T-helper 17 cell (primary cell): ENCODE measurements at places on chromosomes 12 and 14.

- H3K4me3 ChIP-seq, result no peak overlapping the region
- no peak for DNase-seq
- peaks cover 13% of the 10 kb centered on the region for H3K27me3 ChIP-seq
These were observed 19.7 kb upstream of the BEGAIN start for GRCh38 chr14:100606687-100607610.

DNA sequence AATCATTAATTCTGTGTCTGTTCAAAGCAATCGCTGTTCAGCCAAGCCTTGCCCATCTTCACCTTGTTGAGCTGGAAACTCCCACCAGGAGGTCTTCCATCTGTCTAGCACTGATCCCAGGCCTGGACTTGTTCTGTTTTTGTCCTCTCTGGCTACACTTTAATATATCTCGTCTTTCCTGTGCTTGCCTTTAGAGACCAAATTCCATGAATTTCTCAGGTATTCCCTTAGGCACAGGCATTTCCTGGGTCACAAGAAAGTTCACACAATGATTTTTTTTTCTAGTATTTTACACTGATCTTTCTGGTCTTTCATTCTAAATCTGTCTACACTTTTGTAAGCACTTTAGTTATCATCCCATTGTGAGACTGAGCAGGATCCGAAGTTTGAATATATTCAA is 116.4 kb upstream of the CCND2 start:
- peaks cover 34% of the 10 kb centered on the region for H3K4me1 ChIP-seq
- H3K27me3 ChIP-seq, result no peaks in the 10 kb centered on the region
- no peak overlapping the region for H3K4me3 ChIP-seq
- no peak for DNase-seq
- no peaks in the 10 kb centered on the region for H3K36me3 ChIP-seq
- no peak overlapping the region for H3K27ac ChIP-seq

DNA sequence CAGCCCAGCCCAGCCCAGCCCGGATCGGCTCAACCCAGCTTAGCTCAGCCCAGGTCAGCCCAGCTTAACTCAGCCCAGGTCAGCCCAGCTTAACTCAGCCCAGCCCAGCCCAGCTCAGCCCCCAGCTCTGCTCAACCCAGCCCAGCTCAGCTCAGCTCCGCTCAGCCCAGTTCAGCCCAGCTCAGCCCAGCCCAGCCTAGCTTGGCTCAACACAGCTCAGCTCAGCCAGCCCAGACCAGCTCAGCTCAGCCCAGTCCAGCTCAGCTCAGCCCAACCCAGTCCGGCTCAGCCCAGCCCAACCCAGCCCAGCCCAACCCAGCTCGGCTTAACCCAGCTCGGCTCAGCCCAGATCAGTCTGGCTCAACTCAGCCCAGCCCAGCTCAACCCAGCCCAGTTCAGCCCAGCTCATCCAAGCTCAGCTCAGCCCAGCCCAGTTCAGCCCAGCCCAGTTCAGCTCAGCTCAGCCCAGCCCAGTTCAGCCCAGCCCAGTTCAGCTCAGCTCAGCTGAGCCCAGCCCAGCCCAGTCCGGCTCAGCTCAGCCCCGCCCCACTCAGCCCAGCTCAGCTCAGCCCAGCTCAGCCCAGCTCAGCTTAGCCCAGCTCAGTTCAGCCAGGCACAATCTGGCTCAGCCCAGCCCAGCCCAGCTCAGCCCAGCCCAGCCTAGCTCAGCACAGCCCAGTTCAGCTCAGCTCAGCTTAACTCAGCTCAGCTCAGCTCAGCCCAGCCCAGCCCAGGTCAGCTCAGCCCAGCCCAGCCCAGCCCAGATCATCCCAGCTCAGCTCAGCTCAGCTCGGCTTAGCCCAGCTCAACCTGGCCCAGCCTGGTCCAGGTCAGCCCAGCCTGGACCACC is 331.7 kb downstream of the TMEM121 start:
- peaks cover 32% of the 10 kb centered on the region for H3K27me3 ChIP-seq
- peak overlapping the region; percentile 5 for H3K4me3 ChIP-seq
- no peak for DNase-seq
- H3K36me3 ChIP-seq, result no peaks in the 10 kb centered on the region
- no peak overlapping the region for H3K27ac ChIP-seq
- peaks cover 4% of the 10 kb centered on the region for H3K4me1 ChIP-seq

GRCh38 chr14:24892497-24893051 is 157.4 kb downstream of the STXBP6 start:
- H3K4me1 ChIP-seq, result no peaks in the 10 kb centered on the region
- no peaks in the 10 kb centered on the region for H3K36me3 ChIP-seq
- no peak overlapping the region for H3K27ac ChIP-seq
- no peak for DNase-seq
- peaks cover 17% of the 10 kb centered on the region for H3K27me3 ChIP-seq

- no peak for DNase-seq
- peaks cover 28% of the 10 kb centered on the region for H3K27me3 ChIP-seq
- no peak overlapping the region for H3K27ac ChIP-seq
- no peak overlapping the region for H3K4me3 ChIP-seq
These were observed 41.4 kb downstream of the PHETA1 start for GRCh38 chr12:111327474-111327873.

GRCh38 chr12:124501112-124501561 is 66.3 kb downstream of the NCOR2 start:
- peak overlapping the region; percentile 81 for H3K27ac ChIP-seq
- H3K27me3 ChIP-seq, result no peaks in the 10 kb centered on the region
- DNase-seq, result no peak
- peaks cover 6% of the 10 kb centered on the region for H3K36me3 ChIP-seq

DNA sequence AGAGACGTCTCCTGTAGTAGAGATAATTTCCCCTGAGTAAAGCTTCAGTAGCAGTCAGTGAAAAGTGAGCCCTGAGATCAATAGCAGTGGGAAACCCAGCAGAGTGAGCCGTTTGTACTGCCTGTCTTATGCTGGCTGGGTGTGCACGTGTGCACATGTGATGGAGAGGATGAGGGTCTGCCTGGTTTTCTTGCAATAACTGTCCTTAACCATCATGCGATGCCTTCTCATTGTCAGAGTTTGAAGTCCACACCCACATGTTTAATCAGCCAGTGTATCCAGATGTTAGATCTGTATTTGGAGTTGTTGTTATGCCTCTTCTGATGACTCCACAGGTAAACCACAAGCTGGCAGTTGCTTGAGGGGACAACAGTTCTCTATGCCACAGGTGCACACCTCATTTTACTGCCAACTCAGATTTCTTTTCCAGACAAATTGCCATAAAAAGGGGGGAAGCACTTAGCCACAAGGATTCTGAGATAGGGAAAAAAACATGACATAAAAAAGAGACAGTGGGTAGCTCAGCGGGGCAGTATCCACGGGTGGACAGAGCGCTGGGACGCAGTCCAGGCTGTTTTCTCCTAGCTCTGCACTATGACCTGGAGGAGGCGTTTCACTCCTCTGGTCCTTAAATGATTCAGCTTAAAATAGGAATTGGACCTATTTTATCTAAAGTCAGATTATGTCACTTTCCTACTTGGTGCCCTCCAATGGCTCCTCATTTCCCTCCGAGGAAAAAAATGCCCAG is 192.3 kb downstream of the ANO6 start:
- H3K4me1 ChIP-seq, result peaks cover 13% of the 10 kb centered on the region
- H3K36me3 ChIP-seq, result peaks cover 23% of the 10 kb centered on the region
- peak overlapping the region; percentile 34 for H3K27ac ChIP-seq

GRCh38 chr12:122244565-122245371 is 18.9 kb upstream of the DIABLO start:
- no peaks in the 10 kb centered on the region for H3K27me3 ChIP-seq
- no peak for DNase-seq
- H3K27ac ChIP-seq, result peak overlapping the region; percentile 93
- H3K4me3 ChIP-seq, result peak overlapping the region; percentile 93
- no peaks in the 10 kb centered on the region for H3K36me3 ChIP-seq

- no peaks in the 10 kb centered on the region for H3K36me3 ChIP-seq
- no peaks in the 10 kb centered on the region for H3K4me1 ChIP-seq
- H3K27ac ChIP-seq, result no peak overlapping the region
- no peak overlapping the region for H3K4me3 ChIP-seq
These were observed 31.4 kb downstream of the TMEM233 start for GRCh38 chr12:119624966-119625365.

DNA sequence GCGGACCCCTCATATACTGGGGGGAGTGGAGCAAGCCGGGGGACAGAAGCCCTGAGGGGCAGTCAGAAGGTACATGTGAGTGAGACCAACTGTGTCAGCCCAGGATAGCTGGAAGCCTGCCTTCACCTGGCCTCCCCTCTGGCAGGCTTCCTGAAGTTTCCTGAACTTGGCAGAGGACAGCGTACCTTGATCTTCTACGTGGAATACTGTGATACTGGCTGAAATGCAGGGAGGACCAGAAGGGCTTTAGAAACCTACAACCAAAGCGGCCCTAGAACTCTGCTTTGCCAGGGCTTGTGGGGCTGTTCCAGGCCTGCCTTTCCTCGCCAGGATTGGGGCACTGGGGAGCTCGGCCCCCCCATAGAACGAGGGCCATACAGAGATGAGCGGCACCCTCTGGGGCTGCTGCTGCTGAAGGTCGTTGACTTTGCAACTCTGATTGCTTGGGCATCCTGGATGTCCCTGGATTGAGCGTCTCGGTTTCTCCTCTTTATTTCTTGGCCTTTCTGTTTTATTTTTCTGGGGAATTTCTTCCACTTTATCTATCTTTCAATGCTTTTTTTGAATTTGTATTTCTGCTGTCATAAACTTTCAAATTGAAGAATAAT is 66.5 kb downstream of the SLC25A47 start:
- H3K4me3 ChIP-seq, result no peak overlapping the region
- H3K4me1 ChIP-seq, result peaks cover 35% of the 10 kb centered on the region
- no peak overlapping the region for H3K27ac ChIP-seq
- H3K27me3 ChIP-seq, result no peaks in the 10 kb centered on the region

DNA sequence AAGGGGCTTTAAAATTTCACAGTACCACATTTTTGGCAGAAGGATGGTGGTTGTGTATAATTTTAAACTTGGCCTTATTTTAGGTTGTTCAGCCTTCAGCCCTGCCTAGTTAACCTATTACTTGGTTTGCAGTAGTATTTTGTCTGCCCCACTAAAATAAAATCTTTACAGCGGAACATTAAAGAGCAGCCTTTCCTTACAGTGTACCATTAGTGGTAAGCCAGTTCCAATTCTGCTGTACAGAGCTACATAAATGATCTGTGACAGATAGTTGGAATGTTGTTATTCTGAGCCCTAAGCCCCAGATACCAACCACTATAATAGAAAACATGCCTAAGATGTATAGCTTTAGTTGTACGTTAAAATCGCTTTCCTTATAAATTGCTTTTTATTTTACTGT is 56.2 kb downstream of the SLC38A6 start:
- H3K36me3 ChIP-seq, result no peaks in the 10 kb centered on the region
- H3K27ac ChIP-seq, result no peak overlapping the region
- H3K4me3 ChIP-seq, result no peak overlapping the region
- H3K27me3 ChIP-seq, result no peaks in the 10 kb centered on the region
- H3K4me1 ChIP-seq, result peaks cover 4% of the 10 kb centered on the region

GRCh38 chr12:25835385-25835784 is 123.1 kb upstream of the RASSF8 start:
- no peak overlapping the region for H3K4me3 ChIP-seq
- H3K36me3 ChIP-seq, result no peaks in the 10 kb centered on the region
- no peak overlapping the region for H3K27ac ChIP-seq
- DNase-seq, result no peak
- H3K4me1 ChIP-seq, result no peaks in the 10 kb centered on the region

GRCh38 chr12:104790296-104791125 is 167.6 kb downstream of the SLC41A2 start:
- peak overlapping the region; percentile 25 for H3K4me3 ChIP-seq
- no peaks in the 10 kb centered on the region for H3K36me3 ChIP-seq
- DNase-seq, result peak; percentile 22

DNA sequence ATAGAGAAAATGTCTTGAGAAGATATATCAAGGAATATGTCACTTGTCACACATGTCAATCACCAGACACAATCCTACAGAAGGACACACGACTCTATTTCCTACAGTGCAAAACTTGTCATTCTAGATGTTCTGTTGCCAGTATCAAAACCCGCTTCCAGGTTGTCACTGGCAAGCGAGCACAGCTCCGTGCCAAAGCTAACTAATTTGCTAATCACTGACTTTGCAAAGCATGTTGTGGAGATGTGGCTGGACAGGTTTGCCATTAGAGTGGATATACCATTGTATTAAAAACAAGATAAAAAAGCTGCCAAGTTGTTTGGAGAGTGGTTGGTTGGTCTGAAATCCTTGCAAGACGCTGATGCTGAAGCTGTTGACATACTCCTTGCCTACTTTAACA is 7.9 kb upstream of the SGPP1 start:
- peaks cover 11% of the 10 kb centered on the region for H3K4me1 ChIP-seq
- H3K27me3 ChIP-seq, result no peaks in the 10 kb centered on the region
- DNase-seq, result no peak
- no peaks in the 10 kb centered on the region for H3K36me3 ChIP-seq
- no peak overlapping the region for H3K27ac ChIP-seq
- no peak overlapping the region for H3K4me3 ChIP-seq

GRCh38 chr14:59195912-59196311 is 7.4 kb downstream of the DAAM1 start:
- H3K27ac ChIP-seq, result no peak overlapping the region
- H3K27me3 ChIP-seq, result no peaks in the 10 kb centered on the region
- no peak overlapping the region for H3K4me3 ChIP-seq
- no peaks in the 10 kb centered on the region for H3K36me3 ChIP-seq

GRCh38 chr12:46227616-46228015 is 41.2 kb downstream of the SLC38A1 start:
- H3K36me3 ChIP-seq, result peaks cover 8% of the 10 kb centered on the region
- no peaks in the 10 kb centered on the region for H3K27me3 ChIP-seq
- H3K4me3 ChIP-seq, result no peak overlapping the region
- DNase-seq, result no peak
- peak overlapping the region; percentile 49 for H3K27ac ChIP-seq

GRCh38 chr12:93245543-93245942 is 132.2 kb upstream of the NUDT4 start:
- no peak for DNase-seq
- peak overlapping the region; percentile 41 for H3K4me3 ChIP-seq
- H3K27me3 ChIP-seq, result no peaks in the 10 kb centered on the region
- peaks cover 23% of the 10 kb centered on the region for H3K4me1 ChIP-seq

DNA sequence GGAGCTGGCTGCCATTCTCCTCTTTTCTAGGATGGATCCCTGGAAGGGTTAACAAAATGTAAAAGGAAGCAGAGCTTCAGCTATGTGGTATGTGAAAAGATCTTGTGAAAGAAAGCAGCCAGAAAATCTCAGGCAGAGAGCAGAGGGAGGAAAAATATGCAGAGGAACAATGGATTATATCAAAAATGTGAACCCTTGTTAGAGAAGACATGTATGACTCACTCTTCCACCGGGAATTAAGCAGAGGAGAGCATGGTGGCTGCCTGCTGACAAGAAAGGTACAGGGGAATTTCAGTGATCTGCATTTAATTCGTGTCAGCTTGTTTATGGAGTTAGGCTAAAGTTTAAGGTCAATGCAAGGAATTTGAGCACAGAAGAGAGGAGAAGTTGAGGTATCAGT is 46.3 kb downstream of the KCNA1 start:
- H3K27me3 ChIP-seq, result peaks cover 88% of the 10 kb centered on the region
- peaks cover 2% of the 10 kb centered on the region for H3K4me1 ChIP-seq
- no peak overlapping the region for H3K27ac ChIP-seq
- peaks cover 11% of the 10 kb centered on the region for H3K36me3 ChIP-seq
- DNase-seq, result no peak

DNA sequence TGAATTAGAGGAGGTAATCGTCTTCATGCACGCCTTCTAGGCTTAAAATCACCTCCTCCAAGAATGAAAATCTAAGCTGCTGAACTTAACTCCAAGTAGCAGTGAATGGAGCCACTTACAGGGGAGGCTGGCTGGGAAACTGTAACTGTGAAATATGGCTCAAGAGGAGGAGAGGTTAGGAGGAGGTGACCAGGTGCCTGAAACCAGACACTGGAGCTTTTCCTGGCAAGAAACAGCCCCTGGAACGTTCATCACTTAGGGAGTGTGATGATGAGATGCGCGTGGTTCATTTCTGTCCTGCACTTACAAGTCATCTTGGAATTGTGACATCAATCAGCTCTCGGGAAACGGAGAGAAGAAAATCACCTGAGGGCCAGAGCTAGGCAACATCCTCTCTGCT is 62.3 kb upstream of the TMEM132C start:
- no peak for DNase-seq
- H3K4me1 ChIP-seq, result no peaks in the 10 kb centered on the region
- no peak overlapping the region for H3K4me3 ChIP-seq
- no peak overlapping the region for H3K27ac ChIP-seq
- H3K27me3 ChIP-seq, result no peaks in the 10 kb centered on the region
